H1 (cell line): ENCODE measurements at places on chromosomes 3 and 15.
A peak's percentile ranks its signal among the peaks of the same experiment; 100 is the strongest.

DNA sequence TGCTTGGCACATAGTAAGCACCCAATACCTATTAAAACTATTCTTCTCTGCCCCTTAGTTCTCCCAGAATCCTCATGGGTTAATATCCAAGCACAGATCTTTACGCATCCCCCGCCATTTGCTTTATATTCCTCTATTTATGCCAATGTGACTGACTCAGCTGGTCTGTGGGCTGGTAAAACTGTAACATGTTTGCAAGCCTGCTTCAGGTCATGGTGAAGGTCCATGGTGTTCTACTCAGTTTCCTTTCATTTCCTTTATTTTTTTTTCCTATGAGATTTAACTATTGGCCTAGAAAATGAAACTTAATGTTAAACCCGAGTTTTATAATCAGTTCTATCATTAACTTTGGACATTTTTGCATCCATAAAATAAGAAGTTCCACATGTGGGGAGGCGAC lies 47.0 kb downstream of the FRMD4B start:
- DNase-seq: no peak

DNA sequence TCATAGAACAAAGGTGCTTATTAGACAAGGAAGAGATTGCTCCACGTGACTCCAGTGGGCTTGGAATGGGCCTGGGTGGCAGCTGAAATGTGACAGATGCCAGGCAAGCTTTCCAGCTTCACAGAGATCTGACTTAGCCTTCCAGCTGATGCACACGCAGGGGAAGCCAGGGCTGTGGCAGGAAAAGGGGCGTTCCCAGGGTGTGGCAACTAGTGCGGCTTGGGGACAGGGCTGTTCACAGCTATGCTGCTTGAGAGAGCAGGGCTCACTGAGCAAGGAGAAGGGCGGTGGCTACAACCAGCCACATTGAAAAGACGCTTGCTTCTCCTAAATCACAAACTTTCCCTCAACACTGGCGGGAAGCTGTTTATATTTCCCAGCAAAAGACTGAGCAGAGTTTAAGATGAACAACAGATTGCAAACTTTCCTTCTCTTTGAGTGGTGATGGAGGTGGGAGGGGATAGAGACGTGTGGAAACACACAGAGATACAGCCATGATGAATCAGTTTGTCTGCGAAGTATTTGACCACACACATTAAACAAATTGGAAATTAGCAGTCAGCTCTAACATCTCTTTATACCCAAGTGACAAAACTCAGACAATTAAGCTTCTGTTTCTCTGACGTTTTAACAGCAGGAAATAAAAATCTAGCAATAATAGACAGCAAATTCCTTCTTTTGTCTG lies 127.5 kb downstream of the BDH1 start:
- no peak for DNase-seq

- no peak for DNase-seq
Observed at GRCh38 chr15:41028853-41029252, 75.6 kb downstream of the CHAC1 start.

DNA sequence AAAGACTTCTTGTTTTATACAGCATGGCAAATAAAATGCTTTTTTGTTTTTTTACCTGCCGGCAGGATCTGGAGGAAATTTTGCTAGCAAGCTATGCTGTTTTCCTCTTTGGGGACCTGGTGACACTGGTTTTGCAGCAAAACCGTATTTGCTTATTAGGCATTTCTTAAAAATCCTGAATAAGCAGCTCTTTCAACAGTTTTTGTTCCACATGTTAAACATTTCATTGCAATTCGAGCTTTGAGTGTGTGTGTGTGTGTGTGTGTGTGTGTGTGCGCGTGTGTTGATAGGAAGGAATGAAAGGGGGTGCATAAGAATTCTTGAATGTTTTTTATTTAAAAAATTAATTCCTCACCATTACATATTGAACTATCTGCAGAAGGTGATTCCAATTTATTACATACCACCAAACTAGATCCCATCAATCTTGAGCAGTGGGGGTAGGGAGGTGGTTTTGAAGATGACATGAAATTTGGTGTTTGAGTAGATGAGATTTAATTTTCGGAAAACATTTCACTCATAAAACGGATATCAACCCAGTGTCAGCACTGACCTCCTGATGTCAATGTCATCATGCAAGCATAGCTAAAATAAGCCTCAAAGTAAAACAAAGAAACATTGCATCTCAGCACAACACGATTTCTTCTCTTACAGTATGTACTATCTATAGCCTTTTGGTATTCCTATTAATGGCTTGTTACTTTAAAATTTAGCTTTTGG lies 17.3 kb downstream of the ZBTB38 start:
- no peak for DNase-seq

DNA sequence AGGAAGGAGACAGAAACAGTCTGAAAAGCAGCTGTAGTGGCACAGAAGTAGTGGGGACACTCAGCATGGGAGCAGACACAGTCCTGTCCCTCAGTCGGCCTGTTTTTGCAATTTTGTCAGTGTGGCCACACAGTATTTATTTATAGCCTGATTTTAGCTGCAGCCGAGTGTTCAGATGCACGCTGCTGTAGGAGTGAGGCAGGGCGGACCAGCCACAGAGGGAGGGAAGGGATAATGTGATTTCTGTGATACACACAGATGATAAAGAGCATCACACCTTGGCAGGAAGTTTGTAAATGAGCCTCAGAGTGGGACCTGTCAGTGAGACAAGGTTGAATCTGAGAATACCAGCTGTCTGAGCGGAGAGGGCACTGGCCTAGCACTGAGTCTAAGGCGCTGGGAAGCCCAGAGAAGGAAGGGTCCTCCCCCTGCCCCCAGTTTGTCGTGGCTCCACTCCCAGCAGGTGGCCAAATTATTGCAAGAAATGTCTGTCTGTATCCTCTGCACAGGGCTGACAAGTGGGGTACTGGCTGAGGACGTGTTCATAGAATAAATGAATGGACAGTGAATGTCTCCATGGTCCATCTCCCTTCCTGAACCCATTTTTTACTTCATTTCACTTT lies 3.8 kb downstream of the PSTPIP1 start:
- DNase-seq: no peak

GRCh38 chr15:52805351-52806283 lies 15.5 kb upstream of the ONECUT1 start:
- DNase-seq: no peak

GRCh38 chr3:63095-63765 lies 133.3 kb upstream of the CHL1 start:
- DNase-seq: no peak

DNA sequence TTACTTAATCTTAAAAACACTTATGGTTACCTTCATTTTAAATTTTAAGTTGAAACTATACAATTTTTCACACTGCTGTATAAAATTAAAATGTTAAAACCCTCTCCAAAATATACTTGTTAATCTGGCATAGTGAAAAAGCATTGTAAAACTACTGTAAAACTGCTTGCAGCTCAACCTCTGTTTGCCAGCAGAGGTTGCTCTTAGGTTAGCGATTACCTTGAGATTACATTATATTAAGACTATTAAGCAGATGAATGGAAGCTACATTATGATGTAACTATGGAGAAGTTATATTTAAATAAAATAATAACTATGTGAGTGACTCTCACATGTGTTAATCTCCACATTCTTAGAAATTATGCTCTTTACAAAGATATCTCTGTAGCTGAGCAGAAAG lies 143.6 kb upstream of the SLITRK3 start:
- DNase-seq: no peak

GRCh38 chr15:101675796-101676582 lies 23.8 kb upstream of the TM2D3 start:
- DNase-seq: no peak

DNA sequence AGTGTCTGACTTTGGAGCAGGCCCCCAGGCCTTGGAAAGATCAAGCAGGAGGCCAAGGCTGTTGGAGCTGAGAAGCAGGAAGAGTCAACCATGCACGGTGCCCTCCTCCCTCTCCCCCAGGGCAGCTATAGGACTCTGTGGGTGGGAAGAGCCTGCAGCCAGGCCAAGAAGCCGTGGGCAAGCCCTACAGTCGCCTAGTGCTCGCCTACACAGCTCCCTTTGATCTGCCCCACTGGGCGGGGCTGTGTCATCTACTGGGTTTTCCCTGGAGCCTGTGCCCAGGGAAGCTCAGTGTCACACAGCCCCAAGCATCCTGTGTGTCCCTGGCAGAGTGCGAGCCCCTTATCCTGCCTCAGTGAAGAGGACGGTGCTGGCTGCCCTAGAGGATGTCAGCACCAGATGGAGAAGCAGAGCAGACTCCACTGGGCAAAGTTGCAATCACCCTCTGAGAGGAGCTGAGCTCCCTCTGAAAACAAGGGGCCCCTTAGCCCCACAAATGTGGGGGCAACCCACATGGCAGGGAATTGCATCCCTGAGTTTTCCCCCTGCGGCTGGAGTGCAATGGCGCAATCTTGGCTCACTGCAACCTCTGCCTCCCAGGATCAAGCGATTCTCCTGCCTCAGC lies 72.2 kb downstream of the KLF13 start:
- DNase-seq: no peak

DNA sequence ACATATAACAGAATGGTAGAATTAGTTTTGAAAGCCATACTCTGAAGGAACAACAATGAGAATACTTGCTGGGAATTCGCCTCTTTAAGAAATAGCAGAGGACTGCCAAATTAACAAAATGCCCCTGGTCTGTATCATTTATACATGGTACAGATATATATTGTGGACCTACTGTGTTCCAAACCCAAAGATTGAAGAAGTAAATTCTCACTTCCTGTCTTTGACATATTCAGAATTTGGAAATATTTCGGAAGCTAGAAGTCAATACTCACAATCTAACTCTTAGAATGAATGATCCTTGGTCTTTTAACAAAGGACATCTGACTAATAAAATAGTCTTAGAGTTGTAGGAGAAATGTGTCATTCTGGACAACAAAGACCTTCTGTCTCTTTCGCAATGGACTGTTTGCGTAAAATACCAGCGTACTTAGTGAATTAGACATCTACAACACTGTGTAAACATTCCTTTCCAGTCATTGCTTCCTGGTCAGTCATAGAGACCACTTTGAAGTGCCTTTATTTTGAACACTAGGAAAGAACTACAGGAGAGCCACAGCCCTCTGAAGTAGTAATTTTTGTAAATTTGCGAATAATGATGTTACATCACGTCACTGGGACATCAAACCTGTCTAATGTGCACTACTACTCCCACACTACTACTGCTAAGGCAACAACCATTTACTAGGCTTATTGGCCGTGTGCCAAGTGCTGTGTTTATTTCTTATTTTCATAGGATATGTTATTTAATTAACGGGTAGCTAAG lies 68.0 kb downstream of the CHL1 start:
- no peak for DNase-seq

DNA sequence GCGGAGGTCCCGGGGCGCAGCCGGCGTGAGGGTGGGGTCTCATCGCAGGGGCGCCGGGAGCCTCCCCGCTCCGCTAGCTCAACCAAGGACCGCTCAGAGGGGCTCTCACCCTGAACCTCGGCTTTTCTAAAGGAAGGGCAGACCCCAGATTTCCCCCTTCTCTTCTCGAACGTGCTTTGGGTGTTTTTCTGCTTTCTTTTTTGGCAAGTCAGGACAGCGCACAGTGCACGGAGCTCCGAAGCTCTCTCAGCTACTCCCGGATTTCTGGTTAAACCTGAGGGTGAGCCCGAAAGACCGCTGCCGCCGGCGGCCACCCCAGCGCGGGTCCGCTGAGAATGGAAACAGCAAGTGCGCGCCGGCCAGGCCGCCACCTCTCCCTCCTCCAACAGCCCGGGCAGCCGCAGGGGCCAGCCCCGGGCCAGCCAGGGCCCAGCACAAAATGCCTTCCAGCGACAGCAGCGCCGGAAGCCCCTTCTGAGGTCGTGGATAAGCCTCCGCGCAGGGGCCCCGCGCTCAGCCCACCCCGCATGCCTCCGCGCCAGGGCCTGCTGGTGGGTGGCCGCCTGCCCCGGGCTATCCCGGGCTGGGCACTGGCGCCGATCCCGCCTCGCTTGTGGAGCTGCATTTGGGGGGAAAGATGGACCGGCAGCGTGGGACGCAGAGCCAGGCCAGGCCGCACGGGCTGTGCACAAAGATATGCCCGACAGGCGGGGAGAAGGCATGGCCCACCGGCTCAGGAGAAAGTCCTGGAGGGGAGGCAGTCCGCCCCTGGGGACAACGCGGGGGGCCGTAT lies 8.2 kb upstream of the OCA2 start:
- DNase-seq: no peak

DNA sequence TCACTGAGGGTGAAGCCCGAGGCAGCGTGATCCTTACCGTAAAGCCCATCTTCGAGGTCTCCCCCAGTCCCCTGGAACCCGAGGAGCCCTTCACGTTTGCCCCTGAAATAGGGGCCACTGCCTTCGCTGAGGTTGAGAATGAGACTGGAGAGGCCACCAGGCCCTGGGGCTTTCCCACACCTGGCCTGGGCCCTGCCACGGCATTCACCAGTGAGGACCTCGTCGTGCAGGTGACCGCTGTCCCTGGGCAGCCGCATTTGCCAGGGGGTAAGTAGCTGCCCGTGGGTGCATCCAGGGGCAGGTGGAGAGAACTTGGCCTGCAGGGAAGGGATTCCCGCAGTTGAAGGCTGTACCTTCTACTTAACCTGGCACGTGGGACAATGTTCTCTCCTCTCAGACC lies 42.4 kb downstream of the ACAN start:
- DNase-seq: no peak

DNA sequence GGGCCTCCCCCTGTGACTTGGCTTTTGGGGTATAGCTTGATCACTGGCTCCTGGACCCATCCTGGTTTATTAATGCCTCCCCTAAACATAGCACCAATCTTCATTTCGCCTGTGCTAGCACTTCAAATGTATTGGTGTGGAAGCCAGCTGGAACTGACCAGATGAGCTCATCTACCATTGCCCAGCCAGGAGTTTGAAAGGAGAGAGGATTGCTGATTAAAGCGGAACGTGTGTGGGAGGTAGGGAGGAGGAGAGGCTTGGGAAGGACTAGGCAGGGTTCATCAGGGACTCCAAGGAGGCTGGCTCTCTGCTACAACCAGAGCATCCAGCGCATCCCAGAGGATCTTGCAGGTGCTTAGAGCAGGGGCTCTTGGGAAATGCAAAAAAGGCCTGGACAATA lies 34.4 kb upstream of the TLE3 start:
- no peak for DNase-seq

GRCh38 chr3:29639578-29640290 lies 358.9 kb downstream of the RBMS3 start:
- DNase-seq: no peak

DNA sequence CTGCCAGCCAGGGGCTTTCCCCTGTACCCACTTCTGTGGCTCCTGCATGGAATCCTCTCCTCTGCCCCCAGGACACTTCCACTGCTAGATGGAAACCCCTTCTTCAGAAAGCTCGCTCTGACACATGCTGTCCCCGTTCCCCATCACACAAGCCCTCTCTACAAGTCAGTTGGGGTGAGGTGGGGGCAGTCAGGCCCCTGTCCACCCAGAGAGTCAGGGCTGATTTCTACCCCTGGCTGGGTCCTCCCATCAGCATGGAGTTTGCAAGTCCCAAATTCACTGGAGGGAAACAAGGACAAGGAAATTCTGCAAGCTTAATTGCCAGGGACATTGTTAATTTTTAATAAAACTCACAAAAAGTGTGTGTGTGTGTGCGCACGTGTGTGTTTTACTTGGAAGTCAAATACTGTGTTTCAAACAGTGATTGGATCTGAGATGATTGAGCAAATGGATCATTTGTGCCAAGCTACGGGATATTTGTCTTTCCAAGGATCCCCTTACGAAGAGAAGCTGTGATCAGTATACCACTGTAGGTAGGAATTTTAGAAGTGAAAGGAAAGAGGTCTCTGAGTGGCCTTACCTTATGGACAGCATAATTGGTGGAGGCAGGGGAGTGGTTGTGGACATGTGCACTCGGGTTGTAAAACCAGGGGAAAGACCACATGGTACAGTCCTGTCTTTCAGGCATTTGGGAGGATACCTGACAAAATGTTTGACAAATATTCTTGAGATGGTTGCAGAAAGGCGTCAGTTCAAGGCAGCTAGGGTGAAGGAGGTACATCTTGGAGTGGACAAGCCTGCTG lies 1.5 kb upstream of the AMOTL2 start:
- peak; percentile 29 for DNase-seq
